ENCODE measurements at places on chromosomes 2 and 18.

DNA sequence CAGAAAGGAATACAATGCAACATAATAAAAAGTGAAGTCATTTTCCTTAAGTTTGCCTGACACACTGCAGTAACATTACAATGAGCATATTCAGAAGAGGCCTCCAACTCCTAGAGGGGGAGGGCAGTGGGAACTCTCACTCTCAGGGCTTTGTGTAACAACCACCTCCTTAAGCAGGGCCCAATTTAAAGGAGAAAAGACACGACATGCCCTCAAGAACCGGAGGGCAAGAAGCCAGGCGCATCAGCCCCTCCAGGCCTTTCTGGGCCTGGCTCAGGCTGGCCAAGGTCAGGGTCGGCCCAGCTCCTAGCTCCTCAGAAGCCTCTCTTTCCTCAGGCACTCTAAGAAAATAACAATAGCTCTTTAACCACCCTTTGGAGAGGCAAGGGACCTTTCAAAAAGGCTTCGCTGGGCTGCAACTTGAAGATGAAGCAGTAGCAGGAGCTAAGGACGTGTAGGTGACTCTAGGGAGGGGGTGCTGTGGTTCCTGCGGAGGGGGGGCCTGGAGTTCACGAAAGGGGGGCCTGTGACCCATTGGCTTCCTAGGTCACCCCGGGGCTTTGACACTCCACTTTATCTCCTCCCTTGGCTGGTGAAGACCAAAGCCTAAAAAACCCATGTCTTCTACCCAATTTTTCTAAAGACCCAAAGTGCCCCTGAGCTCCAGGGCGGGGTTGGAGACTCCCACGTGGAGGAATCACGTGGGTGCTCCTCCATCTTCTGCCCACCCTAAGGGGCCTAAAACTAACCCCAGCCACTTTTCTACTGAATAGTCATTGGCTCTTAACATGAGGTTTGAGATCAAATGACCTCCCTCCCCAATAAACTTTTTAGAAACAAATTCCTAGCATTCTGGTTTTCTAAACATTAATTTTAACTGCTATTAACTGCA lies 13.3 kb downstream of the SERTAD2 start:
- no peak for DNase-seq

- no peak for DNase-seq
Observed at GRCh38 chr2:227973241-227973640, 101.8 kb downstream of the DAW1 start.

DNA sequence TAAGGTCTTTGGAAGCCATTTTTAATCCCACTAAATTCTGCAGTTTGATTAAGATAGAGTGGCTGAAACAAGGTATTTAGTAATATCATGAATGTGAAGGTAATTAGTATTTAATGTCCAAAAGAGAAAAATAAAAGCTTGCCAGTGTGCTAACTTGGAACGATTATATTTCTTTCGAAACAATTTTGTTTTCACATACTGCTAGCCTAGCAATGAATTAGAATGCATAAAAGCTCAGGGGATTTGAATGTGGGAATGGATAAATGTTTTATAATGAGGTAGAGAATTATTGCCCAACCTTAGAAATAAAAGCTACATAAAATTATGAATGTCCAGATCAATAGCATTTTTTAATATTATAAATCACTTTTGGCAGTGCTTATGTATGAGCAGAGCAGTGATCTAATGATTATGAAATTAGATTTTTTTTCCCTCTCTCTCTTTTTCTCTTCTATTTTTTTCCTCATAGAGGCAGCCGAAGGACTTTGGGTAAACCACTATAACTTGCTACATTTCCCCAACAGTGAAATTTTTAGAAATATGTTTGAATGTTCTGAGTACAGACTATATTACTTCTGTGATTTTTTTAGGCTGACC lies 75.5 kb downstream of the PLCL1 start:
- DNase-seq, result no peak

DNA sequence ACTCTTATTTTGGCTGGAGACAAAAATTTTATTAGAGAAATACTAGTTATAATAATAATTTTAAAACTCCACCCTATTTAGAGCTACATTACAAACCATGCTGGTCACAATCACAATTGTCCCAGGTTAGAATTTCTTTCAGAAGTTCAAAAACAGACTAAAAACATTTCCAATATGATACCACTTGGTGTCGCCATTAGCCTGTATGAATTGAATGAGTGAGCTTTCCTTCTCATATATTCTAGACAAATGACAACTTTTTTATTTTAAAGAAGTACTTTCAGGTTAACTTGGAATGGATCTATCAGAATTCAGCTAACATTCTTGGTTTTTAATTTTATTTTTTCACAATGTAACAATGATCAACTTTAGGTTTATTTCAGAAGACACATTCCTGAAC lies 48.0 kb downstream of the SERPINB8 start:
- DNase-seq, result no peak

Measured in activated CD8-positive, alpha-beta memory T cell treated with anti-CD3 and anti-CD28 coated beads for 1 hour (primary cell).